Stimulated activated CD4-positive, alpha-beta T cell treated with anti-CD3 and anti-CD28 coated beads, Interleukin-15, amount 100 ng/mL, for 48 hours (primary cell): ENCODE measurements at places on chromosomes 4 and X.

DNA sequence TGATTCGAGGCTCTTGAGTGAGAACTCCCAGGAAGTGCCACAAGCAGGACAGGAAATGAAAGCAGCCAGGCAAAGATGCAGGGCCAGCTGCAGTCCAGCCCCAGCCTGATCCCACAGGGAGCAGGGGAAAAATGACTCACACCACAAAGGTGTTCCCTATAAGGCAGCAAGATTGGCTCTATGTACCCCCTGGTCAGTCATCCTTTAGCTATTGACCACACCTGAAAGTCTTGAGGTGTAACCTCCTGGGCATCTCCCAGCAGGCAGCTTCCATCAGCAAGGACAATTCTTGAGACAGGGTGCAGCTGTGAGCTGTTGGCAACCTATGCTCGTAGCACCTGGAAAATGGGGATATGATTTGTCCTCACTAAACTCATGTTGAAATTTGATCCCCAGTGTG is 27.9 kb upstream of the EXOC1L start:
- DNase-seq: no peak

DNA sequence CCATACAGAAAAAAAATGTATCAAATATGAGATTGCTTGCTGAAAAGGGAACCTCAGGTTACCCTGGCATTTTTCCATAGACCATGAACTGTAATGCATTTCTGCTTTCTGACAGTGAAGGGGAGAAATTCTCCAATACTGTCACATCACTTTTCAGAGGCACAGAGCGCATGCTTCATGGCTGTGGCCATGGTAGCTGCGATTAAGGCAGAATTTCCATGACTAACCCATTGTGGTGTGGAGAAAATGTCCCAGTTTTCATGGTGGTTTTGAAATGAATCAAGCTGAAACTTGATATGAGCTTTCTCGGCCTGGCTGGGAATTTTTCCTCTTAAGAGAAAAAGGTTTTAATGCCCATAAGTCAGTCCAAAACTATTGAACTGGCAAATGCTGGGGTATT is 39.5 kb upstream of the MAP3K15 start:
- DNase-seq: peak; percentile 30

DNA sequence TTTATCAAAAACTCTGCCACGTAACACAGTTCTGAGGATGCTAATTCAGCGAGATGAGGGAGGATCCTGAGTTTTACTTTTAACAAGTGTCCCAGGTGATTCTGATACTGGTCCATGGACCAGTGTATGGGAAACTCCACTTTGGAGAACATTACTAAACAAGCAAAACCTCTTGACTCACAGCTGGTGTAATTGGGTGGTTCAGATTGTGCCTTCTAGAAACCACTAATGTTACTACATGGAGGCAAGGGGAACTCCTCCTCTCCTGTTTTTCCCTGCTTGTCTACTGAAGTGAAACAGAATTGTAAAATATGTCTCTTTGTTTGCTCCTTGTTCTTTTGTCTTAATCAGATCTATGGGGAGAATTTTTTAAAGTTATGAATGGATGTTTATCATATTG is 62.6 kb downstream of the FRAS1 start:
- no peak for DNase-seq

GRCh38 chrX:9745417-9746115 is 20.1 kb downstream of the GPR143 start:
- DNase-seq: no peak

GRCh38 chrX:19606902-19607301 is 91.6 kb upstream of the MAP3K15 start:
- no peak for DNase-seq

DNA sequence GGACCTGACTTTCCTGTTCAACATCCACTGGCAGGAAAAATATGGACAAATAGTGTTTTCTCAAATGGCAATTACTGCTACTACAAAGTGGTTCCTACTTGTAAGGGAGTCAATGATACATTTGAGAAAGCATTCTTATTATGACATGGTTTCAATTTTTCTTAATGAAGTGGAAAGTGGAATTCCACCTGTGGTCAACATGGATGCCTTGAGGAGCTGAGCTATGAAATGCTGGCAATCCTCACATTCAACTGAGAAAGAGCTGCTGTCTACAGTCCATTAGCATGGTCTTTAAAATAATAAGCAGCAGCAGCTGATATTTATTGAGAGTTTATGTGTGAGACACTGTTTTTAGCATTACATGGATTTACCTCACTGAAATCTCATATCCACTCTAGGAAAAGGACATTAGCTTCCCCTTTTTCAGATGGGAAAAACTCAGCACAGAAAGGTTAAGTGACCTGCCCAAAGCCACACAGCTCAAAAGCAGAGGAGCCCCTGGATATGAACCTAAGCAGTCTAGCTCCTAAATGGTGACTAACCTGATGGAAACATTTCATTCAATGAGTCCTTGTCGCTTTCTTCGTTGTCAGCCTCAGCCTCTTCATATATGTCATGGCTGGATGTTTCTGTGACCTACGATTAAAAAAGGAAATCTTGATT is 29.2 kb downstream of the MAP7D3 start:
- no peak for DNase-seq

DNA sequence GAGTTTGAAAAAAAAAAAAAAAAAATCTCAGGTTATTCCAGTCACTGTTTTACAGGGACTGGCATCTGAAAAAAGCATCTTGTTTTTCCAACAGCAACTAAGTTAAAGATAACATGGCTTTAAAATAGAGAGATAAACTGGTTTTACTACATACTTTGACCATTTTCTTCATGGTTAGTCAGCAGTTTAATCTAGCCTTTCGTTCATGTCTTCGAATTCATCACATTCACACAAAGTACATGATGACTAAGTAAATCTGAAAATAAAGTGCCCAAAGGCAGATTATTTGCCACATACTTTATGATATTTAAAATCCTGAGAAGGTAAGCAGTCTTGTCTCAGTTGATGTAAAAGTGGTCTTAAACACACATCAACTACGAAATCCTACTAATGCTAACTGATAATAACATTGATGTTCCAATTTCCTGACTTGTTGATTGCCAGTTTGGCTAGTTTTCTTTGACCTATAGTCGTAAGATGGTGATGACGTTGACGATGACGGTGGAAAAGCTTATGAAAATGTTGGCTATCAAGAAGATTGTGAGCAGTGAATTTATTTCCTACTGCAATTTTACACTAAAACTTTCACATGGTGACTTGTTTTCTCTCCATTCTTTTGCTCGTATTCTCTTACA is 540.5 kb upstream of the BOD1L1 start:
- no peak for DNase-seq

GRCh38 chr4:20554134-20554533 is 146.1 kb upstream of the PACRGL start:
- DNase-seq: no peak

- no peak for DNase-seq
Measured at GRCh38 chr4:7135389-7135746, 57.0 kb upstream of the SORCS2 start.

DNA sequence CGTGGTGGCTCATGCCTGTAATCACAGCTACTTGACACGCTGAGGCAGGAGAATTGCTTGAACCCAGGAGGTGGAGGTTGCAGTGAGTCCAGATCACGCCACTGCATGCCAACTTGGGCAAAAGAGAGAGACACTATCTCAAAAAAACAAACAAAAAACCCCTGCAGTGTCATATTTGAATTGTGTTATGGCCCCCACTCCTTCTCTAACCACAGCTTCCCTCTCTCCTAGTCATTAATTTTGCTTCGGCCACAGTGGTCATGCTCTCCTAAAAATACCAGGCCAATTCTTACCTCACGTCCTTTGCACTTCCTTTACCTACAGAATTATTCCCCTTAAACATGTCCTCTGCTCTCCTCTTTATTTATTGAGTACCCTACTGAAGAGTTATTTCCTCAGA is 206.1 kb downstream of the PPP3CA start:
- DNase-seq: no peak

- DNase-seq: no peak
Measured at GRCh38 chr4:78956975-78957374, 17.7 kb upstream of the PAQR3 start.

DNA sequence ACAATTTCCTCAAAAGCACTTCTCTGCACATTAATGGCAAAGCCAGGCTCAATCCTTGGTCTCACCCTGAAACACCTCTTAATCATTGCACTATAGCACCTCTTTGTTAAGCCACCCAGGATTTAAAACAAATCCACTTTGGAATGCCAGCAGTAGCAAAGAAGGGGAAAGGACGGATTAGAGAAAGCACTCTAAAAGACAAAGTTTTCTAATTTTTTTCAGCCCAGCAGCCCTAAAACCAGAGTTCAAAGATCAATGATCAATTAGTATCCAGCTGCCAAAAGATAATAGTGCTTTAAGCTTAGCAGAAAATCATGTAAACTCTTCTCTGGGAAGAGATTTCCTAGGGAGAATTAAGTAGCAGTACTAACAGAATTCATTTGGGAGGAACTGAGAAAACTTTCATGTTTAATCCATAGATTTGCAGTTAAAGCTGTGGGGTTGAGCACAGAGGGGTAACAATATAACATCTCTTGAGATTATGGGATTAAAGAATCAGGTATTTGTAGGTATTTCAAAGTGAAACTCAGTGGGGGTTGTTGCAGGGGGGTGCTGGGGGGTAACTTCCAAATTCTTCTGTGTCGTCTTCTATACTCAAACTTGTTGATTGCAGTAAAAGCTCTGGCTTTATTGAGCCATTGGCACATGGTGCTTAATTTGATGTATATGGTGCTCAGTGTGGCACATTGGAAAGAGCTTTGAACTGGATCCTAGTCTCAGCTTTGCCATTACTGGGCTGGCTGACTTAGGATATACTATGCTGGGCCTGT is 61.8 kb downstream of the LRRC66 start:
- no peak for DNase-seq

DNA sequence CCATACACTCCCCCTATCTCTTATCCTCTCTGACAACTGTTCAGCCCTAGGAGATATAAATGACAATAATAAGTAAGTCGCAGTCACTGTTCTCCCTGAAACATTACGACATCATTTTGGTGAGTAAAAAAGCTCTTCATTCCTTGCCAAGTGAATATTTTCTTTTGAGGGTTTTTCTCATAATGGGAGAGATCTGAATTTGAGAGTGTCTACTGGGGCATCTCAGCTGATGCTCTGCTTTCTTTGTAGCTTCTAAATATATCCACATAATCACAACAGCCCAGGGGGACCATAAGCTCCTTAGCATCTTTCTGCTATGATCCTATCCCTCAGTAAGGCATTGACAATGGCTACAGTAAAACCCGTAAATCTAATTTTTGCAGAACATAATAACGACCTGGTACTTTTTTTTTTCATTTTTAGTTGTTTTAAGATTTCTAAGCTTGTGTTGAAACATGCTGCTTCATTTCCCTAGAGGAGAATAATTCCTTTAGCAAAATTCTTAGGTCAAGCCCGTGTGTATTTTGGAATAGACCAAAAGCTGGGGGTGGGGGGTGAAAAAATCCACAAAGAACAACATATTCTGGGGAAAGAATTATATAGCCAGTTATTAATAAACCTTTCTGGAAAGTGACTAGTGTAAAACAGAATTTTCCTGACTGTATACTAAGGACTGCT is 78.1 kb upstream of the GPM6B start:
- DNase-seq: no peak

GRCh38 chr4:67581208-67581857 is 22.8 kb downstream of the STAP1 start:
- no peak for DNase-seq

GRCh38 chr4:30847167-30847566 is 127.0 kb downstream of the PCDH7 start:
- no peak for DNase-seq

DNA sequence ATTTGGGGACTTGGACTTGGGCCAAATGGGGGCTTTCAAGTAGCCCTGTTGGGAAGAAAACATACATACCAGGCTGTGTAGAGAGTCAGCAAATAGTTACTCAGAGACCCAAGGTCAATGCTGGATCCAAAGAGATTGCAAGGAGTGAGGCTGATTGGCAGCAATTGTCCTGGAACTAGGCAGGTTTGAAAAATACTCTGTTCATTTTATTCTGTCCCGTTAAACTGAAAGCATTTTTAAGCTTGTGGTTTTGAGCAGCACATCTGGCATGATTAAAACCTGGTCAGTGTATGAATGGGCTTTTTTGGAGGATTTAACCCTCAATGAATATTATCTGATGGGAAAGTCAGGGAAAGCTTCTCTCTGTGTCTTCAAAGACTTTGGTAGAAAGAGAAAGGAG is 294.3 kb upstream of the BOD1L1 start:
- no peak for DNase-seq
